Dermis blood vessel endothelial cell (primary cell): ENCODE measurements at places on chromosomes 7 and 10.

GRCh38 chr7:77238703-77239136 lies 39.1 kb upstream of the FGL2 start:
- DNase-seq: no peak

DNA sequence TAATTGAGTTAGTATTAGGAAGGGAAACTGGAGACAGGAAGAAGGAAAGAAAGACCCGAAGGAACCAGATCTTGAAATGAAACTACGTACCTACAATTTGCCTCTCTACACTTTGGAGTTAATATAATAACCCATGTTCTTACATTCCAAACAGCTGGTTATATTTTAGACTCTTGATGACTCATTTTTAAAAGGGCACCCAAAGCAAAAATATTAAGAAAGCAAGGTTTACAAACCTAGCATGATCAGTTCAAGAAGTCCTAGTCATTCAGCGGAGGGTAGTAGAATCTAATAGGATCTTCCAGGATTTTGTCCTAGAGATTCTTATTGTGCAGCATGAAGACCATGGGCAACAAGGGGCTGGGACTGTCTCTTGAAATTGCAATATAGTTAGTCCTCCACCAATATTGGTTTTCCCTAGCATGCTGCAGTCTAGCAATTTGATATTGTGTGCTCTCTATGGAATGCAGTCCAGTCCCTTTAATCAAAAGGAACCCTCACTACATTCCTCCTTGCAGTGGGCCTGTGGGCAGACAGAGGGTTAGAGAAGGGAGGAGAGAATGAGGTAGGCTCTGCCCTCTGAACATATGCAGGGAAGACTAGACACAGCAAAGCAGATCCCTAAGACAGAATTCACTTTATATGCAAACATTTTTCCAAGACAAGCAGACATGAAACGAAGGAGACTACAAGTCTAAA lies 230.3 kb downstream of the INHBA start:
- DNase-seq: no peak

GRCh38 chr7:76121044-76121443 lies 73.1 kb downstream of the MDH2 start:
- no peak for DNase-seq

DNA sequence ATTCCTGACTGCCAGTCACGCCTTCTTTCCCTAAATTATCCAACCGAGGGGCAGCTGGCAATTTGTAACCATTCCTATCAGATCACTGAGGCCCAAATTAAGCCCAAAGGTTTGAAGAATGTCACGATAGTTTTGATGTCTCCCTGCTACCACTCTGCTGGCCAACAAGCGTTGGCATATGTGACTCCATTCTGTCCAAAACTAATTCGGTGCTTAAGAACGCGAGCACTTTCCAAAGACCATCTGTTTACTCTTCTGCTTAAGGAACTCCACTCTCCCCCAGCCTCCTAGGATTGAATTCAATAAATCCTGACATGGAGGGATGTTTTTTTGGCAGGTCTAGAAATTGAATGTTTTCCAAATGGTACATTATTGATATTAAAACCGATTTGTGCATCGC lies 131.5 kb upstream of the CTBP2 start:
- no peak for DNase-seq

DNA sequence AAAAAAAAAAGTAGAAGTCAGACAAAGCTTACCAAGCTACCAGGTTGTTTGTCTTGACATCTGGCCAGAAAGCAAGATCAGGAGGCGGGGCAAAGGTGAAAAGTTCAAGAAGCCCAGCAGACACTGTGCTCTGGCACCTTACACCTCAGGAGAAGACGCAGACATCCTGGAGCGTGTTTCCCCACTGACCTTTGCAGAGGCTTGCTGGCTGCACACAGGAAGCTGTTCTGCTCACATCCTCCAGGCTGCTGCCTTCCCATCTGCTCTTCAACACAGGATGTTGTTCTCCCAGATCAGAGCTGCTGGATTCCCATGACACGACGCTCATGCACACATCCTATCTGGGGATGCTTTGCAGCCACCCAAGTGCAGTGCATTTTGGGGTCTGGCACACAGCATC lies 174.4 kb upstream of the KIAA1217 start:
- no peak for DNase-seq
